ENCODE measurements at places on chromosomes 12 and 14.

DNA sequence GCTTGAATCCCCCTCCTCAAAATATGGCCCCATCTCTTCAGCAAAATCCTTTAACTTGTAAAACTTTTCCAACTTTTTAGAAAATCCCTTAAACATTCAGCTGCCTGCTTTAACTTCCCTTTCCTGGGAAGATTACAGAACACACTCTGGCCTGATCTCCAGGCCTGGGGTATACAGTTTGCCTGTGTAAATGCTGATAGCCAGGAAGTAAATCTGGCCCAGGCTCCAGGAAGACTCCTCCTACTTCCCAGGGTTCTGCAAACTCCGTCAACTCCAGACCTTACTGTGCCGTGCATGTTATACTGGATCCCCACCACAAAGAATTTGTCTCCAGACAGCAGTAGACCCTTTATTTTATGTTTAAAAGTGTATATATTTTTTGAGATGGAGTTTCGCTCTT, 67.0 kb upstream of the FERMT2 start:
- no peak for DNase-seq

GRCh38 chr12:73384592-73384991, 1112.4 kb downstream of the TRHDE start:
- DNase-seq = no peak

DNA sequence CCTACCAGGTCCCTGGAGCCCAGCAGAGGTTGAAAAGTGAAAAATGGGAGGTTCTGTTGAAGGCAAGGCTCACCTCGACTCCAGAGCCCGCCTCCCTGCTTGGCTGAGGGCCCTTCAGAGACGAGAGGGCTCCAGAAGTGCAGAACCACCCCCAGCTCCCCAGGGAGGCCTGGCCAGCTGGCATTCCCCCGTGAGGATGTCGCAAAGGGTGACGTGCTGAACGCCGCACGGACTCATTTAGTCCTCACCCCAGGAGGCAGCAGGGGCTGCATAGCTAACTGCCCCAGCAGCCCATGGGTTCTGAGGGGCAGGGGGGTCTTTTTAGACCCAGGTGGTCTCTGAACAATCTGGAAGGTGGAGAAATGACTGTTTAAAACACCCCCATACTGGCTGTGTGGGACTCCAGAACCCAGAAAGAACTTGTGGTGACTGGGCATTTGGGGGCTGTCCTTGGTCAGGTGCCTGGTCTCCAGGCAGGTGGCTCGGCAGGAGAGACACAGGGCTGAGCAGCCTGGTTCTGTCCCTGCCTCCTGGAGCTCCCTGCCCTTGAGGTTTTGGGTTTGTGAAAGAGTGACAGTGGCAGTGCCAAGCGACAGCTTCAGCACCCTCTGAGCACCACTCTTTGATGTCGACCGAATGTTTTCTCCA, 32.0 kb downstream of the ANAPC7 start:
- no peak for DNase-seq

DNA sequence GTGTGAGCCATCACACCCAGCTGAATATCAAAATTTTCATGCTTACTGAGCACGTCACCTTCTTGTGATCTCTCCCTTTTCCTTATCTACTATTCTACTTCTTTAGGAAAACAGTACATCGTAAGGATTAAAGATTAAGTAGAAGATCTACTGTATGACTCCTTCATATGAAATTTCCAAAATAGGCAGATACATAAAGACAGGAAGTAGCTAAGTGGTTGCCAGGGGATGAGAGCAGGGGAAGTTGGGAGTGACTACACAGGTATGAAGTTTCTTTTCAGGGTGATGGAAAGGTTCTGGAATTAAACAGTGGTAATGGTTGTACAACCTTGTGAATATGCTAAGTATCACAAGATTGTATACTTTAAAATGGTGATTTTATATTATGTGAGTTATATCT, 36.5 kb upstream of the CERS5 start:
- DNase-seq = no peak

GRCh38 chr12:4604684-4605193, 42.7 kb downstream of the DYRK4 start:
- peak; percentile 84 for DNase-seq

DNA sequence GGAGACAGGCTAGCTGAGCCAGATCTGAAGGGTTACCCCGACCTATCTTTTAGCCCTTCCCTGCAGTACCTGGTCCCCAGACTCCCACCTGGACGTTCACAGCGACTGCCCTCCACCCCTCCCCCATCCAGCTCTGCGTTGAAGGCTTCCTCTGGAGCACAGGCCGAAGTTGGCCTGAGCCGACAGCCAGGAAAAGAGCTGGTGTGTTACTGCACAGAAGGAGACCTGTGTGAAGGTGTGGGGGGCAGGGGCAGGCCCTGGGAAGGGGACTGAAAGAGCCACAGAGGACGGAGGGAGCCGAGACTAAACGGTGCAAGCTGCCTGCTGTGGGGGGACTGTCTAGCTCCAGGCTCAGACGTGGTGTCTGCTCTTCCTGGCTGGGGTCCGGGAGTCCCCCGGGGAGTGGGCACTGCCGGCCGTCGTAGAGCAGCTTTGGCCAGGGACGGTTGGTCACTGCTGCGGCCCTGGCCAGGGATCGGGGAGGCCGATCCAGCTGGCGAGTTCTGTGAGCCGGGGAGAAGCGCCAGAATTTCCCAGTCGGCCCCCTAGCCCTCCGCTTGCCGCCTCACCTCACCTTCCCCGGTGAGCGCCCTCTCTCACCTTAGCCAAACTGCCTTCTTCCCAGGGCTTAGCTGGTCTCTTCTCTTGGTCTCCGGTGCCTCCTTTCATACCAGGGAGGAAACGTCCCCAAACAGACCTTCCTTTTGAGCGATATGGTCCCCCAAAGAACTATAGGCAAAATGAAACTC, 899 bp upstream of the COL2A1 start:
- no peak for DNase-seq

- no peak for DNase-seq
Measured at GRCh38 chr14:40099316-40099715, 667.1 kb upstream of the FBXO33 start.

DNA sequence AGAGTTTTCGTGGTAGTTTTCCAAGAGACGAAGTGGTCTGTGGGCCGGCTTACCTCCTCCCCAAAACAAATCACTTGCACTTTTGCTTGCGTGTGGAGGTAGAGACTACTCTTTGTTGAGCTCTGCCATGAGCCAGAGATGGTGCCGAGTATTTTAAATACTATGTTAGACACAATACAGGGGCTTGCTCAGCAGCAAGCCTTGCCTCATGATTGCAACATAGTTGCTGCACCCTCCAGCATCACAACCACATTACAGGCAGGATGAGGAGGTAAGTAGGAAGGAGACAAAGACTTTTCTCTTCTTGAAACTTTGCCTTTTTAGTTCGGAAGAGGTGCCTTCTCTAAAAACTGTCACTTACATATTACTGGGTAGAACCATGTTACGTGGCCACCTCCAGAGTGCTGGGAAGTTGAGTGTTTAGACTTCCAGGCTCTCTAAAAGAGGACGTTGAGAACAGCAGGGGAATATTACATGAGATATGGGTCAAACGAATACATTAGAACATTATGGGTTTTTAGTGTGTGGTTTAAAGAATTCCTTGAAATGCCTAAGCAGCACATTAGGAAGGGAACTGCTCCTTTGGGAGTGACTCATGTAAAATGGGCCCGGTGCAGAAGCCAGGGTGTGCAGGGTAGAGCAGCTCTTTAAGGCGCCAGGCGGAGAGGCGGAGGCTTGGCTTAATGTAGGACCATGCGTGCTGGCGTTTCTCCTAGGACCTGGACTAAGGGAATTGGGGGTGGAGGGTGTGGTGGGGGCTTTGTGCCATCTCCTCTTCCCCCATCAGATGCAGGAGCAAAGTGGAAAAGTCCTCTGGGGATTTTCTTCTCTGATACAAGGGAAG, 110.6 kb upstream of the PRMT8 start:
- DNase-seq = no peak

DNA sequence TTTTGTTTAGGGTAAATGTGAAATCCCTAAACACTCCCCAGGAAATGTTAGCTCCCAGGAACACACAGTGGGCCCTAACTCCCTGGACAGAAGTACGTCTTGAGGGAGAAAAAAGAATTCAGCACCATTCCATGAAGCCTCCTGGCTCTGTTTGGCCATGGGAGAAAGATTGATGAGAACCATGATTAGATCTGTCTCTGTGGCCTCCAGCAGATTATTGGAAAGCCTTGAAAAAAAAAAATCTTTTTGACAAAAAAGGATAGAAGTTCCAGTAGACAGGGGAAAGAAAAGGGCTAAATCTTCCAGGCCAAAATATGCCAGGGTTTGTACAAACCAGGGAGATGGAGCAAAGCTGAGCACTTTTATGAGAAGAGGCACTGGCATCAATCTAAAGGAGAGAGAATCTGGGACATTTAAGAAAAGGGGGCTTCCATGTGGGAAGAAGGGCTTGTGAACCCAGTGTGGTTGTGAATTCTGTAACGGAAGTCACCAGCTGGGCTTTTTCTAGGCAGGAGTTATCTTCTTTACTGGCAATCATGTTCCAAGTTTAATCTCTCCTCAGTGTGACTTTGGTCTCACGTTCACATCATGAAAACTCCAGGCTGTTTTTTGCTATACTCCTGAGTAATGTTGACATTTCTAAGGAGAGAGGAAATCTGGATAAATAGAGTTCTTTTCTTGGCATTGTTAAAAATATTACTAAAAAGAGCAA, 426.7 kb downstream of the RAD51B start:
- no peak for DNase-seq

DNA sequence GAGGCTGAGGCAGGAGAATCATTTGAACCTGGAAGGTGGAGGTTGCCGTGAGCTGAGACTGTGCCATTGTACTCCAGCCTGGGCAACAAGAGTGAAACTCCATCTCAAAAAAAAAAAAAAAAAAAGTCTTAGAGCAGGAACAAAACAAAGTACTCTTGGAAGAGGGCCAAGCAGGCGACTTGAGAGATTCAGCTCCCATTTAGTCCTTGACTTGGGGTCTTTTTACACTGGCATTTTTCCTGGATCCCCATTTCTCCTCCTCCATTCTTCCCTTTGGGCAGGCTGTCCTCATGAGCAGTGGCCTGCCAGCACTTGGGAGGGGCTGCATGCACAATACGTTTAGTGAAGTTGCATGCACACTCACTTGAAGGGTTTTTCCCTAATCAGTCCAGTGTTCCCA, 72.9 kb downstream of the C14orf132 start:
- DNase-seq = no peak

- DNase-seq = no peak
Measured at GRCh38 chr12:92639017-92639416, 63.8 kb upstream of the PLEKHG7 start.

GRCh38 chr14:91996948-91997371, 42.9 kb downstream of the TRIP11 start:
- no peak for DNase-seq

DNA sequence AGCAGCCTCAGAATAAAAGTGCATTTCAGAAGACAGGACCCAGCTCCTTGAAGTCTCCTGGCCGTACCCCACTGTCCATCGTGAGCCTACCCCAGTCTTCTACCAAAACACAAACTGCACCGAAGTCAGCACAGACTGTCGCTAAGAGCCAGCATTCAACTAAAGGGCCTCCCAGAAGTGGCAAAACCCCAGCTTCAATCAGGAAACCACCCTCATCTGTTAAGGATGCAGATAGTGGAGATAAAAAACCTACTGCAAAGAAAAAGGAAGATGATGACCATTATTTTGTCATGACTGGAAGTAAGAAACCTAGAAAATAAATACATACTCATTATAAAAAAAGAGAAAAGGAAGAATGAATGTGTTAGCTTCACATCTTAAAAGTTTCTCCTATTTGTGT, 51.1 kb downstream of the GAS2L3 start:
- no peak for DNase-seq

DNA sequence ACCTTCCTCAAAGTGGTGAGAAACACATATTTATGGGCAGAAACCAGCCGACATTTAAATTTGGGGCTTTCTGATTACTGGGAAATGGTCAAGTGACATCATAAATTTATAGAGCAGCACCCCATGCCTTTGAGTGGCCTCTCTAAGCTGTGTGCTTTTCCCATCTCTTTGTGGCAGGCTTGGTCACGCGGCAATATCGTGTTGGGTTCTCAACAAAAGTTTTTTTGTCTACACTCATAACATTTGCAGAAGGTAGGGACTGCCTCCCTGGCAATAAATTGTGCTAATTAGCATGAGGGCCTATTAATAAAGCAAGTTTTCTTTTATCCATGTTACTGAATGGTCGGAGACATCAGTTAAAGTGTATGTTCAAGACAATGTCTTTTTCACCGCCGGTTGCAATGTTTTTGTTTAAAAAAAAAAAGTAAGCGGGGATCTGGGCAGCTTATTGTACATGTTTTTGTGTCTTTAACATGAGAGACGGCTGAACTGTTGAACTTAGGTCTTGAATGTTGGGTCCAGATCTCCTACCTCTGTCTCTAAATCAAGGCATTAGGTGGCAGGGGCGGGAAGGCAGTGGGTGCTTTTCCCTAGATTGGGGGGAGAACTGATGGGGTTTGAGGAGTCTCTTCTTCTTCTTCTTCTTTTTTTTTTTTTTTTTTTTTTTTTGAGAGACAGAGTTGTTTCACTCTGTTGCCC, 193.3 kb downstream of the PHETA1 start:
- no peak for DNase-seq

- no peak for DNase-seq
Measured at GRCh38 chr12:56490360-56490759, 2.4 kb upstream of the GLS2 start.

- DNase-seq = peak; percentile 43
Measured at GRCh38 chr12:10466311-10466710, 13.1 kb upstream of the KLRC1 start.

GRCh38 chr12:6696690-6697583, 3.7 kb downstream of the PIANP start:
- no peak for DNase-seq

DNA sequence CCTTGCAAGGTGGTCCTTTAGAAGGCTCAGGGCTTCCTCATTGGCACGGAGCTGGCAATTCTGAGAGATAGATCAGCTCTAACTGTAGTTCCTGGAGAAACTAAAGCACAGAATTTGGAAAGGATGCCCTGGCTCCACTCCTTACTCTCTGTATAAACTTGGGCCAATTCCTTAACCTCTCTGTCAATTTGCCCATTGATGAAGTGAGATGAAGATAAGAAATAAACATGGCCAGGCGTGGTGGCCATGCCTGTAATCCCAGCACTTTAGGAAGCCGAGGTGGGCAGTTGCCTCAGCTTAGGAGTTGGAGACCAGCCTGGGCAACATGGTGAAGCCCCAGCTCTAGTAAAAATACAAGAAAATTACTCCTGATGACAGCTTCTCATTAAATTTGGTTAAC, 34.0 kb upstream of the COX6A1 start:
- DNase-seq = no peak

GRCh38 chr12:129001826-129002225, 148.5 kb downstream of the GLT1D1 start:
- DNase-seq = no peak

- DNase-seq = peak; percentile 49
Measured at GRCh38 chr12:83827860-83828259, 1084.7 kb downstream of the SLC6A15 start.

- no peak for DNase-seq
Measured at GRCh38 chr12:87827638-87828264, 201.4 kb downstream of the C12orf50 start.

Data from ecto neural progenitor cell (in vitro differentiated cells).